ENCODE measurements at places on chromosomes 6 and 20. TPM values are rescaled to one million over a fixed set of nuclear protein-coding genes. Genes with fewer than 3 reads are reported as not detected.

DNA sequence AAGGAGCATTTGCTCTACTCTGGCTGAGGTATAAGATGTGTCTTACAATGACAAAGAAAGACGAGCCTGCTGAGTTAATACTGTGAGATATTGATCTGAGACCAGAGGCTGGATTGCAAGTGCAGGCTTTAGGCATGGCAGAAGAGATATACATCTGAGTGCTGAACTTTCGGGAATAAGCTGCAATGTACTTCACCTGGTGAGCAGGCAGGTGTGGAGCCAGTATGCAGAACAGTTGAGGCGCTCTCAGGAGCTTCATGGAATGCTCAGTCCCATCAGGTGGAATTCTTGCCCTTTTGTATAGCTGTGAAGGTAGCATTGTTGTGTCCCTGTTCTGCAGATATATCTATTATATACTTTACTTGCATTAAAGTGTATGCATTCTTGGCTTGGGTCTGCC lies 179.3 kb upstream of the RIMS1 start:
- H3K27me3 ChIP-seq = no peaks in the 10 kb centered on the region
- no peaks in the 10 kb centered on the region for H3K4me1 ChIP-seq
- DNase-seq = no peak
- no peak overlapping the region for H3K27ac ChIP-seq

The DYNLT2 gene
- total RNA-seq = 15.4 TPM

The PTCRA gene
- 0.56 TPM for total RNA-seq

The LY86 gene
- 1.6 TPM for total RNA-seq

Measured in testis (tissue), 5 donors.